T-helper 9 cell (primary cell): ENCODE measurements at places on chromosomes 13 and 19.

DNA sequence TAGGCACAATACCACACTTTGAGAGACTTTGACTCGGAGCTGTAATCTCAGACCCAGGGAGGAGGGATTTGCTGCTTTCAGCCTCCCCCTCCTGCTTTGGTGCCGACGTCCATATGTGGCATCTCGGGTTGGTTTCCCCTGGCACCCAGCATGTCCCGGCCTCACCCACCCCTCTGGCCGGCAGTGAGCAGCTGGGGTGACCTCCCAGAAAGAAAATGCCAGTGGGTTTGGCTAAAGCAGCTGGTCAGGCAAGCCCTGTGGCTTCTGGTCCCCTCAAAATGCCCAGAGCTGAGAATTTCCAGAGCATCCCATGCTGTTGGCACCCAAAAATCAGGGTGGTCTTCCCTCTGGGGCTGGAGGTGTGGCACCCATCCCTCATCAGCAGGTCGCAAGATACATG is 34.1 kb downstream of the INSR start:
- no peak for DNase-seq

DNA sequence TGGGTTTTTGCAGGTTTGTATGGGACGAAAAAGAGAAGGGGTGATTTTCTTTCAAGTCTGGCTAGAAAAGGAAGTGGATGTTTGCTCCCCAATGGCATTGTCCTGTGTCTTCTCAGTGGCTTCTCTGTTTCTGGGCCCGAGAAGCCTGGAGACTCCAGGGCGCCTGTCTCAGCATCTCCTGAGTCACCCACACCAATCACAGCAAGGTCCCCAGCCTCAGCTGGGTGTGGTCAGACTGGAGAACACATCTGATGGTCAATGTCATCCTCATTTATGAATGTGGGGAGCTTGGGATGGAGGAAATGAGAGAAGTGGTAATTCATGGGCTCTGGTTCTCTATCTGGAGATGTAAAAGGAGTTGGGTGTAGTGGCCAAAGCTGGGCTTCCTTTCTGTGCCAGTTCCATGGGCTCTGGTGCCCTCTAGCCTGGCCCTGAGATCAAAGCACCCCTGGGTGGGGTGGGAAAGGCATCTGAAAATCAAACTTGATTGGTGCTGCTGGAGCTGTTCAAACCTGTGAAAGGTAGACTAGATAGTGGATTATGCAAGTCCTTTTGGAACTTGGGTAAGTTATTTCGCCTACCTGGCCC is 13.4 kb downstream of the RASL11A start:
- DNase-seq = no peak

GRCh38 chr13:83732755-83733154 is 149.5 kb downstream of the SLITRK1 start:
- DNase-seq = no peak

GRCh38 chr13:76759877-76760276 is 126.3 kb downstream of the KCTD12 start:
- no peak for DNase-seq

DNA sequence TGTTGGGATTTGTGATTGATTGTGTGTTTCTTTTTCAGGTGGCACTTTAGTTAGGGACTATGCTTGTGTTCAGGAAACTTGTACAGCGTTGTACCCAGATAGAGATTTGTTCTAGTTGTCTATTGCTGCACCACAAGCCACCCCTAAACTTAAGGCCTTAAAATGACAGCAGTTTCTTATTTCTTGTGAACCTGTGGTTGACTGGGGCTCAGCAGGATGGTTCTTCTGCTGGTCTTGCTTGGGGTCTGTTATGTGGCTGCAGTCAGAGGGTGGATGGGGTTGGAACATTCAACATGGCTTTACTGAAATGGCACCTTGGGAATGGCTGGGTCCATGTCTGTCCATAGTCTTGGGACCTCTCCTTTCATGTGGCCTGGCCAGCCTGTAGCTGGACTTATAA is 28.3 kb downstream of the SIPA1L3 start:
- DNase-seq = no peak

GRCh38 chr13:24271601-24272451 is 37.6 kb upstream of the C1QTNF9 start:
- peak; percentile 52 for DNase-seq

- no peak for DNase-seq
Measured at GRCh38 chr13:33213024-33213768, 72.4 kb downstream of the STARD13 start.

DNA sequence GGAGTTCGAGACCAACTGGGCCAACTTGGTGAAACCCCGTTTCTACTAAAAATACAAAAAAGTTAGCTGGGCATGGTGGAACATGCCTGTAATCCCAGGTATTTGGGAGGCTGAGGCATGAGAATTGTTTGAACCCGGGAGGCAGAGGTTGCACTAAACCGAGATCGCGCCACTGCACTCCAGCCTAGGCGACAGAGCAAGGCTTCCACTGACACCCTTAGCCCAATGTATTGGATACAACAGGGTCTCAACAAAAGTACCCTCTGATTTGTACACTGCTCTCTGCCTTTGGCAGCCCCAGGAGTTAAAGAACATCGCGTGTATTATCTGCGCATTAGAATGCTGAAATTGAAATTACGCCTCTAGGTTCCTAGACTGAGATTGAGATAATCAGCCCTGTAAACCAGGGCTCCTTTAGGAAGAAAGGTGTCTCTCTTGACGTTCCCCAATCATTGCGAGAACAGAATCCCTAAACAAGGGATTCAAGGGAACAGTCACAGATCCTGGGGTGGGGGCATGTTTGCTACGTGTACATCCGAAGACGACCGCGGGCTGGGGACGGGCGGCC is 21.9 kb downstream of the IPO5 start:
- DNase-seq = no peak

- no peak for DNase-seq
Measured at GRCh38 chr19:2988568-2988967, 11.2 kb downstream of the TLE6 start.
